Thoracic aorta (tissue), 2 donors: ENCODE measurements at places on chromosomes 12 and 14. TPM values are rescaled to one million over a fixed set of nuclear protein-coding genes. Genes with fewer than 3 reads are reported as not detected.

GRCh38 chr12:39675263-39675662 lies 55.7 kb upstream of the ABCD2 start:
- H3K4me1 ChIP-seq: no peaks in the 10 kb centered on the region
- no peak for DNase-seq
- H3K4me3 ChIP-seq: no peak overlapping the region
- H3K36me3 ChIP-seq: no peaks in the 10 kb centered on the region
- no peak overlapping the region for H3K27ac ChIP-seq

- no peaks in the 10 kb centered on the region for H3K36me3 ChIP-seq
- no peak for DNase-seq
- H3K27me3 ChIP-seq: no peaks in the 10 kb centered on the region
- no peak overlapping the region for H3K27ac ChIP-seq
These were observed 94.0 kb upstream of the PLEKHA5 start for GRCh38 chr12:19035536-19035935.

Gene TEX52
- not detected for total RNA-seq

GRCh38 chr12:110762891-110763290 lies 20.2 kb upstream of the PPP1CC start:
- H3K27me3 ChIP-seq: no peaks in the 10 kb centered on the region
- no peak overlapping the region for H3K27ac ChIP-seq
- H3K4me3 ChIP-seq: no peak overlapping the region
- no peak for DNase-seq
- H3K36me3 ChIP-seq: no peaks in the 10 kb centered on the region
- H3K4me1 ChIP-seq: no peaks in the 10 kb centered on the region

Gene ENDOU
- 0.49 TPM for total RNA-seq

DNA sequence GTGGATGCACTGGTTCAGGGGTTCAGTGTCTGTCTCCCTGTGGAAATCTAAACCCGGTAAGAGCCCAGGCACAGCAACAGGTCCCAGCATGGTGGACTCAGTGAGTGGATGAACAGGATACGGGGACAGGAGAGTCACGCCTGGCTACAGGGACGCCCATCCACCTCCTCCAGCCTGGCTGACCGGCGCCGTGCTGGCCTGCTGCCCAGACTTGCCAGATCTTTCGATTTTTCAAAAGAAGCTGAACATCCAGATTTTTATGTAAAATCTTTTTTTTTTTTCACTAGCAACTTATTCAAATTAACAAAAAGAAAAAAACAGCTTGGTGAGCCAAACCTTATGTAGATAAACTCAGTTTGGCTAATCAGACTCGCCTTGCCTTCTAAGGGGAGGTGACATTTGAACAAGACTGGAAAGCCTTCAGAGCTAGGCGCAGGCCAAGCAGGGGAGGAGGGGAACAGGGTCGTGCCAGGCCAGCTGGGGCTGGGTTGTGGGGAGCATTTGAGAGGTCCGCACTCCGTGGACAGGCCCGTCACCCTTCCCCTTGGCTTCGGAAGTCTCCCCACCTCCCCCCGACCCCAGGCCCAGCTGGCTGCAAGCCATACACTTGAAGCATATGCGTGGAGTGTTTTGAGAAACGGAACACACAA lies 87.8 kb upstream of the NCOR2 start:
- H3K4me3 ChIP-seq: peak overlapping the region; percentile 62
- no peaks in the 10 kb centered on the region for H3K36me3 ChIP-seq
- no peaks in the 10 kb centered on the region for H3K27me3 ChIP-seq
- peaks cover 49% of the 10 kb centered on the region for H3K4me1 ChIP-seq

- H3K27ac ChIP-seq: peak overlapping the region; percentile 59
- H3K27me3 ChIP-seq: no peaks in the 10 kb centered on the region
- H3K4me1 ChIP-seq: no peaks in the 10 kb centered on the region
- no peak for DNase-seq
- H3K36me3 ChIP-seq: peaks cover 25% of the 10 kb centered on the region
These were observed 36.1 kb downstream of the BAZ2A start for GRCh38 chr12:56593909-56594621.

GRCh38 chr12:69471667-69472385 lies 1.6 kb downstream of the FRS2 start:
- peaks cover 28% of the 10 kb centered on the region for H3K4me1 ChIP-seq
- H3K36me3 ChIP-seq: no peaks in the 10 kb centered on the region
- H3K27me3 ChIP-seq: no peaks in the 10 kb centered on the region
- DNase-seq: no peak
- H3K4me3 ChIP-seq: peak overlapping the region; percentile 84

- H3K4me1 ChIP-seq: no peaks in the 10 kb centered on the region
- no peaks in the 10 kb centered on the region for H3K36me3 ChIP-seq
- no peak overlapping the region for H3K27ac ChIP-seq
- no peak overlapping the region for H3K4me3 ChIP-seq
- DNase-seq: no peak
These were observed 8.6 kb upstream of the RAN start for GRCh38 chr12:130863298-130863697.

DNA sequence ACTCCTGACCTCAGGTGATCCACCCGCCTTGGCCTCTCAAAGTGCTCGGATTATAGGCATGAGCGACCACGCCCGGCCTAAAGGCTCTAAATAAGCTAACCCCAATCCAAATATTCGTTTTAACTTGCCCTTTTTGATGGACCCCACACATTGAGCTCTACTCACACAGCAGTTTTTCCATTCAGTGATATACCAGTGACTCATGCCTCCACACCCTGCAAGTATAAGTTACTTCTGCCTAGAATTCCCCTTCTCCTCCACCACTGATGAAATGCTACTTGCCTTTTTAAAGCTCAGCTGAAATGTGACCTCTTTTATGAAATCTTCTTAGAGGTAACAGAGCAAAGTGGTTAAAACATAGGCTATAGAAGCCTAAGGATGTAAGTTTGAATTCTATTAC lies 68.8 kb downstream of the EXOC5 start:
- H3K27me3 ChIP-seq: no peaks in the 10 kb centered on the region
- H3K36me3 ChIP-seq: no peaks in the 10 kb centered on the region
- no peak overlapping the region for H3K4me3 ChIP-seq
- no peaks in the 10 kb centered on the region for H3K4me1 ChIP-seq
- H3K27ac ChIP-seq: no peak overlapping the region

GRCh38 chr12:31853520-31853919 lies 105.7 kb upstream of the RESF1 start:
- H3K4me1 ChIP-seq: no peaks in the 10 kb centered on the region
- no peaks in the 10 kb centered on the region for H3K27me3 ChIP-seq
- no peaks in the 10 kb centered on the region for H3K36me3 ChIP-seq

- no peaks in the 10 kb centered on the region for H3K36me3 ChIP-seq
- no peak for DNase-seq
- no peak overlapping the region for H3K27ac ChIP-seq
- no peak overlapping the region for H3K4me3 ChIP-seq
- no peaks in the 10 kb centered on the region for H3K27me3 ChIP-seq
These were observed 151.3 kb upstream of the PRKD1 start for GRCh38 chr14:30078811-30079402.
